Activated T-cell treated with anti-CD3 and anti-CD28 coated beads, Interleukin-2, amount 50 U/mL, for 72 hours (primary cell): ENCODE measurements at places on chromosomes 6 and 20.

DNA sequence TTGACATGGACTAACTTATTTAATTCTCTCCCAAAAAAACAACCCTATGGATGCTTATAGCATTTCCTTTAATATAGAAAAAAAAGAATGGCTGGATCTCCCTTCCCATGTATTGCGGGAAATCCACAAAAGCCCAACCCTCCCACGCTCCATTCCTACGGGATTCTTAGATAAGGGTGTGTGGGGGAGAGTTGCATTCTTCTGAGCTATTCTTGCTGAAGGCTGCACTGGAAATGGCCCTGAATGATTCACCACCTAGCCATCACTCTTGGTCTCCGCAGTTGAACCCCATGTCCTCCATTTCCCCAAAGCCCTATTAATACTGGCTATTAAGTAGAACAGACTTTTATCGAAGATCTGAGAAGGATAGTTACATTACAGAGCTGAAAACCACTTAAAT is 41.9 kb upstream of the ADGRF5 start:
- no peak for DNase-seq

GRCh38 chr6:35425284-35425683 is 26.9 kb upstream of the FANCE start:
- no peak for DNase-seq

DNA sequence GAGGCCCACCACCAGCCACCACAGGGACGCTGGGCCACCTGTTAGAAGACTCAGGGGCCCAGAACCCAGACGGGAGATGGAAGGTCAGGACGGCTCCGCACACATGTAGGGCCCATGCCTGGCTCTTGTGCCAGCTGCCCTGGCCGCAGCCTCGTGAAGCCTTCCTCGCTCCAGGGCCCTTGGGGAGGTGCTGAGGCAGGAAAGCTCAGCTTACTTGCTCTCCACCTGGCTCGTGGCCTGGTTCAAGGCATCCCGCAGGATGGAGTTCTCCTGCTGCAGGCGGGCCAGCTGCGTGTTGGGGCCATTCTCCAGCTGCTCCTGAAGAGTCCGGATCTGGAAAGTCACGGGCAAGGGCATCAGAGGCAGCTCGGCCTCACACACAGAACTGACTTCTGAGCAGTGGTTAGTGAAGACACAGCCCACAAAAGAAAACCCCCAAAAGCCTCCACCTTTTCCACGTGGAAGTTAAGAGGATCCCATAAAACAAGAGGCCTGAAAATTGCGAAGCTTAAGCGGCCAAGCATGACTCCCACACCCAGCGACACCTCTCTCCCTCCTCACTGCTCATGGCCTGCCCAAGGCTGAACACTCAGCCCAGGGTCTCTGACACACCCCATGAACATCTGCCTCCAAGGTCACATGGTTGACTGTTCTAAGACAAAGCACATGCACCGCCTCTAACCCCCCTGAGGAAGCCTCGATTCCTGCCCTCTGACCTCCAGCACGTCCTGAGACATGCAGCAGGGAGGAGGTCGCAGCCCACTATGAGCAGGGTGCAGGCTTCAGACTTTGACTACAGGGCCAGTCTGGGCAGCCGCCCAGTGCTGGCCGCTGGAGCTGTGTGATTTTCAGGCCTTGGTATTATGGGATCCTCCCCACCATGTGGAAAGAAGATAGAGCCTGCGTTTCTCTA is 46.5 kb downstream of the RRBP1 start:
- no peak for DNase-seq

GRCh38 chr20:49583669-49584417 is 15.9 kb upstream of the PTGIS start:
- no peak for DNase-seq

DNA sequence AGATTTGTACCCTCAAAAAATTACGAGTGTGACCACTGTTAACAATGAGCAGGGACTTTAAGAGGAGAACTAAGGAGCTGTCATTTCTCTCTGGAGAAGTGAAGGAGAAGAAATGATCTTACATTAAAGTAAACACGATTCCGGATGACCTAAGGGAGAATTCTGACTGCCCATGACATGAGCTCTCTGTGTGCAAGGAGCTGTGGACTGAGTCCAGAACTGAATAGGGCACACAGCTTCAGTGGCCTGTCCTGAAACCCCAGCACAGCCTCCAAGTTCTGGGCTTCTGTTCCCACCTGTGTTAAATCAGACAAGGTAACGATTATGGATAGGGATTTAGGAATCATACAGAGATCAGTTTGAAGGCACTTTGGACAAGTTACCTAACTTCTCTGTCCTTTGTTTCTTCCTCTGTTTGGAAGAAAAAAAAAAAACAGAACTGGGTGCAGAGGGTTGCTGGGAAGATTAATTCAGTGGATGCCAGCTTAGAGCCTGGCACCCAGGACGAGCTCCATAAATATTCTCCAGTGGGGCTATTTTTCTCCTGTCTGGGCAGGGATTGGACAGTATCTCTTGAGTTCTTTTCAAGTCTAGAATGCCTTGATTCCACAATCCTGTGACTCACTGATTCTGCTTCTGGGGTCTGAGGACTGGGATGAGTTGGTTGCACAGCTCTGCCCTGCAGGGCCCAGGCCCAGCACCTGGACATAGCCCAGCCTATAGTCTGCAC is 65.7 kb downstream of the MRPL14 start:
- DNase-seq: no peak

GRCh38 chr6:152091851-152092341 is 284.4 kb downstream of the ESR1 start:
- DNase-seq: no peak

DNA sequence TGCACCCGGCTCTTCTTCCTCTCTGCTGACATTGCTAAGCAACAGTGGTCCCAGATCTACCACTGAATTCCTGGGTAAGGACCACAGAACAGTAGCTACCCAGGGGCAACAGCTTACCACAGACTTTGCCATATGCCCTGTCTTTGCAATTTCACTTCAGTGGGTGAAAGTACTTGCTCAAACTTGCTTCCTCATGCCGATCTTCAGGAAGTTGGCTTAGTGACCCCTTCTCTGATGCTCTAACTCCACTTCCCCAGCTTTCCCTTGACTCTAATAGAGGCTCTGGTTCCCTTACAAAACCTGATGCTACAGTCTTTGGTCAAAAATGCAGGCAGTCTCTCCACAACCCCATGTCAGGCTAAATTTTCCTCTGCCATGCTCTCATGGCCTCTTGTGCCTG is 3.3 kb upstream of the TAAR5 start:
- DNase-seq: no peak

- peak; percentile 15 for DNase-seq
Observed at GRCh38 chr6:27565839-27566779, 93.2 kb upstream of the ZNF184 start.

- no peak for DNase-seq
Observed at GRCh38 chr6:21850691-21851090, 257.1 kb downstream of the SOX4 start.

DNA sequence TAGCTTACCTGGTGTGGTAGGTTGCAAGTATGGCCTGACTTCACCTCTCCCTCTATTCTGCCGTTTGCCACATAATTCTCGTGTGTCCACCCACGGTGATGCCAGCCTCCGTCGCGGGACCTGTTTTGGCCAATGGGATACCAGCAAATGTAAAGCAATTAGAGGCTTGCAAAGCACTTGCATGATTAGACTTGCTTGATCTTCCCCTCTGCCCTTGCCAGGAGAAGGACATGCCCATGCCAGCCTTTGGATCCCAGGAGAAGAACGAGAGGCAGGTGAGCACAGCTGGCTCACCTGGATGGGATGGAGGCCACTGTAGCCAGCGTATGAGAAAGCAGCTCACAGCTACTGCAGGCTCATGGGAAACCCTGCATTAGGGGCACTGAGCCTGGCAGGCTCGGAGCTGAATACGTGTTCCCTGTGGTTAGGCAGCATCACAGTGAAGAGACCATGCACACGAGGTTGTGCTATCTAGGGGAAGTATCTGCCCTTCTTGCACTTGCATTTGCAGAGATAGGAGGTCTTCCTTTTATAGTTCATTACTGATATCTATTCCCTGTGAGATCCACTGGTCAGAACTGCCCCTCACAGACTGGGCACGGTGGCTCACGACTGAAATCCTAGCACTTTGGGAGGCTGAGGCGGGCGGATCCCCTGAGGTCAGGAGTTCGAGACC is 62.4 kb downstream of the TMEM242 start:
- DNase-seq: no peak

- DNase-seq: no peak
Observed at GRCh38 chr6:819122-819521, 126.2 kb upstream of the EXOC2 start.

- DNase-seq: no peak
Observed at GRCh38 chr6:50087231-50087954, 37.7 kb upstream of the DEFB112 start.

GRCh38 chr6:108526739-108527174 is 34.0 kb upstream of the FOXO3 start:
- DNase-seq: no peak

DNA sequence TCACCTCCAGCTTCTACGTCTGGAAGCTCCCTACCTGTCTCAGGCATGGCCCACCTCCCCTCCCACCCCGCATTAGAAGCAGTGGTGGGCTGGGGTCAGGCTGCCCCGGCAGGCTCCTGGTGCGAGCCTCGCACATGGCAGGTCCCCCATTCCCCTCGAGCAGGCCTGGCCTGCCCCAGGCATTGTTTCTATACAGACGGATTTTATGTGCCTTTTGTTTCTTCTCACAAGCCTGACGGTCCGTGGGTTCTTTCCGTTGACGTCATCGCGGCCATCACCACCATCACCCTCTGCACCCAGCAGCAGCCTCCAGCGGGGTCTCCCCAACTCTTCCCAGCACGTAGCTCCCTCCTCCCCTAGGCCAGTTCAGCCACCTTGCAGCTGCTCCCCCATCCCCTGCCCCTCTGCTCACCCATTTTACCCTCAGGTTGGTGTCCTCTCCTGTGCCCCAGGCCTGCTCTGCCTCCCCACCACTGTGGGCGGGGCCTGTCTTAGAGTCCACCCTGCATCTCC is 4.6 kb downstream of the CST7 start:
- no peak for DNase-seq

DNA sequence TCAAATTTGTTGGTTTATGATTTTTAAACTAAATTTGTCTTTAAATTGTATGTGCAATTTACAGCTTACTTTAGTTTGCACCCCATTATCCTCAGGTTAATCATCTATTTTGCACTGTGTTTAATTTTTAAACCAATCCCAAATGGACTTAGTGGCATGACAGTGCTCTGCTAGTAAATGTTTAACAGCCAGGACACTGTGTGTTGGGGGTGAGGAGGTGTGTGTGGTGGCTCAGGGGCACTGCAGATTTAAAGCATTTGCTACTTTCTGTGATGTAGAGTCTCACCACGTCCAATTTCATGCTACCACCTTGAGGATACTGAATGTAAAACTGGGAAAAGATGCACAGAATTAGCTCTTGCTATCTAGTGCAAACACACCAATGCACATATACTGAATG is 225.7 kb downstream of the HAO1 start:
- no peak for DNase-seq

DNA sequence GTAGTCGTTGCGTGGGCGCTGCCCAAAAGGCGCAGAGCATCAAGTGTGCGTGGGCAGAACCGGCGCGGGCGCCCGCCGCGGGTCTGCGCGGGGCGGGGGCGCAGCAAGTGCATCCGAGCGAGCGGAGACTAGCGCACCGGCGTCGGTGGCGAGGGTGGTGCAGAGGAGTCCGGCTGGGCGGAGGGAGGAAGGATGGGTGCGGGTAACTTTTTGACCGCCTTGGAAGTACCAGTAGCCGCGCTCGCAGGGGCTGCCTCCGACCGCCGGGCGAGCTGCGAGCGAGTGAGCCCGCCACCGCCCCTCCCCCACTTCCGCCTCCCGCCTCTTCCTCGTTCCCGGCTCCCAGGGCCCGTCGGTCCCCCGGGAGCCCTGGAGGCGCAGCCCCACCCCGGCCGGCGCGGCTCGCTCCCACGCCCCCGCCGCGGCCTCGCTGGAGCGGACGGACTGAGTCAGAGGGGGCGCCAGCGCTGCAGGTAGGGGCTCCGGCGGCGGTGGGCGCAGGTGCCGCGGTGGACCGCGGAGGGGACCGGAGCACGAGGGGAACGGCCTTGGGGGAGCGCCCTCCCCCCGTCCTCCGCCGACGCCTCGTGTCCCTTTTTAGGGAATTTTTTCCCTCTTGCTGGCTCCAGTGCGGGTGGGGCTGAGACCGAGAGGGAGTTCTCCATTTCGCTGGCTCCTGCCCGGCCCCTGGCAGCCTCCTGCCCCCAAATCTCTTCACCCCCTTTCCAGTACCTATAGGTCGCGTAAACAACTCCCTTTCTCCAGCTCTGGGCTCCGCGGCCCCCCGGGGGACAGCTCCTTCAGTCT is 1.6 kb upstream of the DBNDD2 start:
- DNase-seq: peak; percentile 67

DNA sequence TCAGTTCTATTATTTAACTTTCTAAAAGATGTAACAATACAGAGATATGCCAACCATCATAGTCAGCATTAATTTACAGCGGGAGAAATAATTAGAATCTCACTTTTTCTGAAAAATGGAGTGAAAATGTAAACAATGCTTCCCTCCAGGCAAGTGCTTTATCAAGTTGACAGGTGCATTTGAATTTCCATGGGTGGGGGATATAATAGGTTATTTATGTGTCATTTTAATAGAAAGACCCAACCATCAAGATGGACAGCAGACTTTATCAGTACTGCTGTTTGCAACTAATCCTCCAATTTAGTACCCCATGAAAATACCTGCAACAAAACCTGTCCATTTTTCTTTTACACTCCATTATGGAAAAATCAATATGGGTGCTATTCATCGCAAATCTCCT is 780.1 kb downstream of the TFAP2A start:
- DNase-seq: no peak

GRCh38 chr20:51043811-51044210 is 20.9 kb upstream of the KCNG1 start:
- DNase-seq: no peak

DNA sequence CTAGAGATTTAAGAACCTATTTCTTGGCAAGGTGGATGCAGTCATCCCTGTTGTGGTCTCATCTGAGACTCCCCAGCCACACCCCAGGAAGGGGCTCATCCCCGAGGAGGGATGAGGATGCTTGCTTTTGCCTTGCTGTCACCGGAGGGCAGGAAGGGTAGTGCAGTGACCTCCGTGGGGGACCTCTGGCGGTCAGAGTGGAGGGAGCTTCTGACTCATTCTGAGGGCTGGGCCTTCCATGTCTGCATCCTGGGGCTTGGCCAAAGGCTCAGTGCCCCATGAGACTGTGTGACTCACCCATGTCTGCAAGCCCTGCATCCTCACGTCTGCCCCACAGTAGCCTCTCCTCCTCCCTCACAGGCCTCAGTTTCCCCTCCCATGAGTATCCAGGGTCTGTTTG is 38.7 kb downstream of the UQCC2 start:
- no peak for DNase-seq

- no peak for DNase-seq
Observed at GRCh38 chr6:77837034-77837784, 184.4 kb downstream of the MEI4 start.

GRCh38 chr6:113350461-113350860 is 506.7 kb upstream of the MARCKS start:
- no peak for DNase-seq
